Endothelial cell of coronary artery (primary cell): ENCODE measurements at places on chromosomes 5 and 9. TPM values are rescaled to one million over a fixed set of nuclear protein-coding genes. Genes with fewer than 3 reads are reported as not detected.

TLX3 gene
- total RNA-seq: not detected in 2 replicates

ADAMTS12 gene
- 0.09 and 16.9 TPM in 2 replicates for total RNA-seq

NNT gene
- 52.5 and 69.9 TPM in 2 replicates for total RNA-seq

FAT2 gene
- under 0.01 TPM in 1 of 2 replicates, not detected in the other for total RNA-seq

KIF20A gene
- total RNA-seq: 24.5 and 60.4 TPM in 2 replicates

CXXC5 gene
- 6.5 and 23.0 TPM in 2 replicates for total RNA-seq

WNT8A gene
- not detected in 2 replicates for total RNA-seq

C7 gene
- total RNA-seq: 0.09 and 0.75 TPM in 2 replicates

WDR38 gene
- total RNA-seq: not detected in 2 replicates

OMD gene
- 0.94 TPM in 1 of 2 replicates, not detected in the other for total RNA-seq

SLC25A2 gene
- 0.09 and 0.19 TPM in 2 replicates for total RNA-seq

LAMC3 gene
- total RNA-seq: under 0.01 TPM in 1 of 2 replicates, not detected in the other

SLC36A3 gene
- not detected in 2 replicates for total RNA-seq

FOXE1 gene
- total RNA-seq: not detected in 2 replicates

SOX30 gene
- not detected in 2 replicates for total RNA-seq

EQTN gene
- not detected in 2 replicates for total RNA-seq

GSN gene
- total RNA-seq: 366 and 382 TPM in 2 replicates

G3BP1 gene
- total RNA-seq: 234 and 259 TPM in 2 replicates

GRXCR2 gene
- not detected in 2 replicates for total RNA-seq

MED27 gene
- 10.8 and 14.5 TPM in 2 replicates for total RNA-seq

SLC34A1 gene
- total RNA-seq: not detected in 2 replicates

TMEM174 gene
- total RNA-seq: not detected in 2 replicates

IGIP gene
- 3.7 and 7.9 TPM in 2 replicates for total RNA-seq
